GM23338 (cell line): ENCODE measurements at places on chromosomes 11 and 22. TPM values are rescaled to one million over a fixed set of nuclear protein-coding genes. Genes with fewer than 3 reads are reported as not detected.

DNA sequence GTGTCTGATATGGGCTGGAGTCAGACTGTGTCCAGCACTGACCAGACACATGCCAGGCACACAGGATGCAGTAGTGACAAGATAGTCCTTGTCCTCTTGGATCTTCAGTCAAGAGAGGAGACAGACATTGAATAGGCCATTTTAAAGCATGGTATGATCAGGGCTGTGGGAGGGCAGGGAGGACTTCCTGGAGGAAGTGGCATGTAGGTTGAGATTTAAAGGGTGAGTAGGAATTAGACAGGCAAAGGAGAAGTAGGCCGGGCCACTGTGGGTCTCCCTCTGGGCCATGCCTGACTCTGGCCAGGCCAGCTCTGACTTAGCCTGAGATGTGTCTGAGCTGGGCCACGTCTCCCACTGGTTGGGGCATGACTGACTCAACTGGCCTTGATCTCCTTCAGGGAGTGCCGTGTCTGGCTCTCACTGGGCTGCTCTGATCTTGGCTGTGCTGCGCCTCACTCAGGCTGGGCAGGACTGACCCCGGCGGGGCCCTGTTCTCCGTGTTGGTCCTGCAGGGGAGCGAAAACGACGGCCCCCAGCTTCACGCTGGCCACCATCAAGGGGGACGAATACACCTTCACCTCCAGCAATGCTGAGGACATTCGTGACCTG lies 71.2 kb downstream of the MYO7A start:
- no peak overlapping the region for H3K4me3 ChIP-seq
- no peaks in the 10 kb centered on the region for H3K4me1 ChIP-seq
- H3K36me3 ChIP-seq, result no peaks in the 10 kb centered on the region
- no peak overlapping the region for H3K27ac ChIP-seq

- no peak overlapping the region for H3K27ac ChIP-seq
- H3K27me3 ChIP-seq, result no peaks in the 10 kb centered on the region
- no peaks in the 10 kb centered on the region for H3K36me3 ChIP-seq
- no peak overlapping the region for H3K4me3 ChIP-seq
- DNase-seq, result no peak
- H3K4me1 ChIP-seq, result peaks cover 3% of the 10 kb centered on the region; the same call in 1 of the 2 replicates
These were observed 38.6 kb upstream of the CARS1 start for GRCh38 chr11:3095712-3096361.

DNA sequence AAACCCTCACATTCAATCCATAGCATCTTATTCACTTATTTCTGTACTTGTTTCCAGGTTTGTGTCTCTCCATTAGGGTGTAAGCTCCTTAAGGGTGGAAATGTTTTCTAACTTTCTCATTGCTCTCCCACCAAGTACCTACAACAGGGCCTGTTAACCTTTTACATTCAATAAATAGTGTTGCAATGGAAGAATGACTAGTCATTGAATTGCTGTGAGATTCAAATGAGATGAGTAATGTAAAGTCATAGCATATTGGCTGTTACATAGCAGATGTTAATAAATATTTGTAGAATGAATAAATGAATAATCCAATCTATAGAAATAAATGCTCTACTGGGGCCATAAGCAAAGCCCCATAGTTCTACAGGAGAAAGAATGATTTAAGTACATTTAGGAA lies 75.4 kb upstream of the DDI1 start:
- H3K27ac ChIP-seq, result no peak overlapping the region
- H3K4me1 ChIP-seq, result no peaks in the 10 kb centered on the region
- no peaks in the 10 kb centered on the region for H3K36me3 ChIP-seq
- no peak for DNase-seq
- H3K27me3 ChIP-seq, result no peaks in the 10 kb centered on the region

DNA sequence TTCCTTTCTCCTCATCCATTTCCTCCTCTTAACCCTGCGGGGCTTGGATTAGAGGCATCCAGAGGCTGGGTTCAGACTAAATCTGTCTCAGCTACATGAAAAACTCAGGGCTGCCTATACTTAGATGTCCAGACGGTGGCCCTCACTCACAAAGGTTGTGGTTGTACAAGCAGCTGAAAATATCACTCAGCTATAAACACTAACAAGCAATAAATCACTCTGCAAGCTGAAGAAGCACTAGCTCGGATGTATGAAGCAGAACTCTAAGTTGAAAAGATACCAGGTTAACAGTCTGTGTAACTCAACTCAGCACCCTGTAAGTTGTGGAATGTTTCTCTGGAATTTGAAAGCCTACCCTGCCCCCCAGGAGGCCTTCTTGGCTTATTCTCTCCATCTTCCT lies 82.9 kb downstream of the EXT2 start:
- peak; percentile 61 for DNase-seq
- H3K4me1 ChIP-seq, result peaks cover 14% of the 10 kb centered on the region
- H3K27ac ChIP-seq, result no peak overlapping the region
- H3K36me3 ChIP-seq, result no peaks in the 10 kb centered on the region
- no peak overlapping the region for H3K4me3 ChIP-seq

GRCh38 chr22:36075230-36075629 lies 46.6 kb upstream of the RBFOX2 start:
- DNase-seq, result no peak
- H3K4me3 ChIP-seq, result no peak overlapping the region
- no peak overlapping the region for H3K27ac ChIP-seq
- H3K27me3 ChIP-seq, result no peaks in the 10 kb centered on the region
- H3K36me3 ChIP-seq, result no peaks in the 10 kb centered on the region
- H3K4me1 ChIP-seq, result no peaks in the 10 kb centered on the region

DNA sequence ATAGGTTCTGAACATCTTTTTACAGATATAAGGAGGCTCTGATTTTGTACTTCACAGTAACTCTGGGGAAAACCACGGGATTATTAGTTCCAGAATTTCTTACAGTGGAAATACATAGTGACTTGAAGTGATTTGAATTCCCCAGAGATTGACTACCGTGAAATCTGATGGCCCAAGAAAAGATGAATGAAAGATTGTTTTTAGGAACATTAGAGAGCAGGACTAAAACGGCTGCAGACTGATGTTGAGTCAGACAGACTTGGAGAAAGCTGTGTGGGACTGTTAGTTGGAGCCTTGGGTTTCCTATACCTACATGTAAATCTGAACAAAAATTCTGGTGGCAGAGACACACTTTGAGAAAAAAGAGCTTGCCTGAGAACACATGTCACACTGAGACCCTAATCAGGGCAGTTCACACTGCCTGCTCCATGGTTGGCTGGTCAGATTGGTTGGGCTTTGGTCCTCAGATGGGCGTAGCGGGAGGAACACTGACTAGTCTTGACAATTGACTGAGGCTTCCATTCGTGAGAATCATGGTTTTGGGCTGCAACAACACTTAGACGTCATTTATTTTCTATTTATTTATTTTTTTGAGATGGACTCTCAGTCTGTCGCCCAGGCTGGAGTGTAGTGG lies 6.8 kb downstream of the PPP6R3 start:
- no peak overlapping the region for H3K4me3 ChIP-seq
- no peak for DNase-seq
- no peaks in the 10 kb centered on the region for H3K27me3 ChIP-seq
- H3K4me1 ChIP-seq, result peaks cover 56% of the 10 kb centered on the region

DNA sequence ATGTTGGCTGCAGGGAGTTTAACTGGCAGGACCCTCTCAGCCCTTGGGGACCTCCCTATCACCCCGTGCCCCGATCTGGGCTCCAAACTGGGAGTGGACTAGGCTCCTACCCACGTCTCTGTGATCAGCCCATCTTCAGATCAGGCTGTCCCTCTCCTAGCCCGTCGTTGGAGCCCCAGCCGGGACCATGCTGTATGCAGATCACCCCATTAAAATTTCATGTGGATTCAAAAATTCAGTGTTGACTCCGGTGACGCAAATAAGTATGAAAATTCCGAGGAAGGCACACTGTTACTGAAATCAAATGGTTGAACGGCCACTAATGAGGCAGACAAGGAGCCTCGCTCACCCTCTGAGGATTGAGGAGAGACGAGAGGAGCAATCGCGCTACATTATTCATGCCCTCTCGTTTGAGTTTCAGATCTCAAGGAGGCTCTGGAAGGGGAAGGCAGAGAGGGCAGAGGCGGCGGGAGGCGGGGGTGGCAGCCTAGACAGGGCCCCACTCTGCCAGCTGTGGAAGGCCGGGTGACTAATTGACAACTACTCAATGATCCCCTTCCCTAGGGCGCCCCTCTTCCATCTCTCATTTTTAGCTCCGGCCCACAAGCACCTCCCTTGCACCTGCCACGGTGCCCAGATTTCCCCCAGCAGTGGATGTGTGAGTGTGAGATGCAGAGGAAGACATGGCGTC lies 255.4 kb downstream of the MIAT start:
- no peak for DNase-seq

DNA sequence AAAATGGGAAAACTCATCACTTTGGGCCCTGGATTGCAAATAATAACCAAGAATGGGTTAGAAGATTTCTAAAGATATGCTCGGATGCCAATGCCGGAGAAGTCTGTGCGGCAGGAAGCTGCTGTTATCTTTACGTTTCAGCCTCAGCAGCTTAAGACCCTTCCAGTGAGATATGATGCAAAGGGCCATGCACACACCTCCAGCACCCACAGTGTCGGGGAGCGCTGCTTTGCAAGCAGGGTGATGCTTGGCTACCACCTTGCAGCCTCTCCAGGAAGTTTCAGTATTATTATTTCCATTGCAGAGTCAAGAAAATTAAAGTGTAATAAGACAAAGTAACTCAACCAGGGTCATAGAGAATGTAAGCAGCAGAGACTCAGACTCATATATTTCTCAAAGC lies 37.3 kb downstream of the LARGE1 start:
- peaks cover 67% of the 10 kb centered on the region for H3K4me1 ChIP-seq
- H3K27me3 ChIP-seq, result no peaks in the 10 kb centered on the region
- no peak for DNase-seq
- peak overlapping the region; percentile 76 for H3K27ac ChIP-seq

DNA sequence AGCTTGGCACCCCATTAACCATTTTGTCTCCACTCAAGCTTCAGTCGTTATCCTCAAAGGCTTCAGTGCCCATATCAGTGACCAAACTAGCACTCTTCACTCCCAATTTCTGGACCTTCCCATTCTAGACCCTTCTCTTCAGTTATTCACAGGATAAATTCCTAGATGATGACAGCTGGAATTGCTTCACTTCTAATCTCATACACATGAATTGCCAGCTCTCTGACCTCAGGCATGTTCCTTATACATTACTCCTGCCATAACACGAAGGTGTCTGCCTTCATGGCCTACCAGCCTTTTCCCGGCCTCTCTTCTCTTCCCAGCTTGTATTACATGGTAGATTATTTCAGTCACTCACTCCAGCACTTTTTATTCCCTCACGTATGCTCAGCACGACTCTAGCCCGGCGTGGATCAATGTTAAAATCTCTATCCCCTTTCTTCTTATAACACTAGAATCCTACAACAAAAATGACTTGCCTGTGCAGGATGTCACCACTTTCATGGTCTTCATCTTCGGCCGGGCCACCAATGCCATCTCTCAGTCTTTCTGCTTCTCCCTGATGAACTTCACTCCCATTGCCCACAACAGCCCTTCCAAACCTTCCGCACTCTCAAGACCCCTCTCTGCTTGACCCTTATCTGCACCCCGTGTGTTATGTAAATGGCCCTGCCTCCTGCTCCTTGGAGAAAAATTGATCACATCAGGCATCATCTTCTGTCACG lies 36.9 kb downstream of the EIF3F start:
- peaks cover 33% of the 10 kb centered on the region for H3K27me3 ChIP-seq
- H3K4me1 ChIP-seq, result peaks cover 7% of the 10 kb centered on the region
- DNase-seq, result no peak
- H3K36me3 ChIP-seq, result no peaks in the 10 kb centered on the region
- no peak overlapping the region for H3K4me3 ChIP-seq
- no peak overlapping the region for H3K27ac ChIP-seq

DNA sequence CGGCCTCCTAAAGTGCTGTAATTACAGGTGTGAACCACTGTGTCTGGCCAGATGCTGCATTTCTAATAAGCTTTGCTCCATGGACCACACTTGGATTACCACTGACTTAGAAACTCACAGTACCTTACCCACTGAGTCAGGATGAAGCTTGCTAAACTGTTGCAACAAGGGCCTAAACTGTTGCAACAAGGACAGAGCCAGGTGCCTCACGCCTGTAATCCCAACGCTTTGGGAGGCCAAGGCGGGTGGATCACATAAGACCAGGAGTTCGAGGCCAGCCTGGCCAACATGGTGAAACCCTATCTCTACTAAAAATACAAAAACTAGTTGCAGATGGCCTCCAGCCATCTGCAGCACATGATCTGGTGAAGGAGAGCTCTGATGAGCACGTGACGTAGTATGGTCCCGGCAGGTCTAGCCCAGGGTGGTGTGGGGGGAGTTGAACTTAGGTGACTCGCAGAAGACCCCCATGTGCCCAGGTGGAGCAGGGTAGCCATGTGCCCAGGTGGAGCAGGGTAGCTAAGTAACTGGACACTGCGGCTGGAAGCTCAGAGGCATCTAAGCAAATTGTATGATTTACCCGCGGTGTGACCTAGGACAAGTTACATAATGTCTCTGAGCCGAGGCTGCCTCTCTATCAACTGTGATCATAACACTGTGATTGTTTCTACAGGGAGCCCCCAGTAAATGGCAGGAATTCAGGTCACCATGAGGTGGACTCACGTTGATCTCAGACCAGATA lies 8.4 kb downstream of the SLC25A45 start:
- no peak overlapping the region for H3K27ac ChIP-seq
- no peak for DNase-seq
- H3K4me1 ChIP-seq, result no peaks in the 10 kb centered on the region
- H3K27me3 ChIP-seq, result no peaks in the 10 kb centered on the region

- peaks cover 18% of the 10 kb centered on the region; the same call in 1 of the 2 replicates for H3K4me1 ChIP-seq
- H3K4me3 ChIP-seq, result peak overlapping the region; percentile 66
- peaks cover 44% of the 10 kb centered on the region for H3K27me3 ChIP-seq
- H3K36me3 ChIP-seq, result no peaks in the 10 kb centered on the region
These were observed 1.5 kb downstream of the ADAMTS8 start for GRCh38 chr11:130426837-130427341.

GRCh38 chr11:44944181-44944852 lies 6.4 kb downstream of the TP53I11 start:
- H3K4me1 ChIP-seq, result peaks cover 40% of the 10 kb centered on the region
- no peaks in the 10 kb centered on the region for H3K36me3 ChIP-seq
- no peak for DNase-seq
- no peak overlapping the region for H3K4me3 ChIP-seq

DNA sequence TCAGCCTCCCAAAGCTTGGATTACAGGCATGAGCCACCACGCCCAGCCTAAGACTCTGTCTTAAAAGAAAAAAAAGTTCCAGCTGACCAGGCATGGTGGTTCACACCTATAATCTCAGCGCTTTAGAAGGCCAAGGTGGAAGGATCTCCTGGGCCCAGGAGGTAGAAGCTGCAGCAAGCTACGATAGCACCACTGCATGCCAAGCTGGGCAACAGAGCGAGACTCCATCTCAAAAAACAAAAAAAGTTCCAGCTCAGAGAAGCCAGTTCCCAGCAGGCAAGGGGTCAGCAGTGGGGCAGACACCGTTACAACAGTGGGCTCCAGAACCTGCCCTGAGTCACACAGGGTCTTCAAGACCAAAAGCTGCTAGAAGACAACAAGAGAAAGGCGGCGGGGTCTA lies 3.3 kb downstream of the TMEM184B start:
- H3K27ac ChIP-seq, result no peak overlapping the region
- peaks cover 9% of the 10 kb centered on the region; the same call in 1 of the 2 replicates for H3K27me3 ChIP-seq
- no peaks in the 10 kb centered on the region for H3K36me3 ChIP-seq
- no peak overlapping the region for H3K4me3 ChIP-seq
- no peak for DNase-seq
- H3K4me1 ChIP-seq, result peaks cover 29% of the 10 kb centered on the region

- 0 out of 2 replicates have a peak, but pooled peaks cover 5% of the 10 kb centered on the region for H3K4me1 ChIP-seq
- no peaks in the 10 kb centered on the region for H3K36me3 ChIP-seq
- H3K27ac ChIP-seq, result no peak overlapping the region
- no peak for DNase-seq
These were observed 326.9 kb downstream of the CTTN start for GRCh38 chr11:70725278-70725677.

APOBEC3B gene
- total RNA-seq, result 5.9 and 7.0 TPM in 2 replicates

HIPK3 gene
- total RNA-seq, result 20.5 and 29.8 TPM in 2 replicates

MAP6 gene
- 0.50 and 1.2 TPM in 2 replicates for total RNA-seq

NXPE2 gene
- total RNA-seq, result 0.10 and 0.12 TPM in 2 replicates

TSPAN32 gene
- not detected in 2 replicates for total RNA-seq

AQP11 gene
- total RNA-seq, result 1.7 and 1.8 TPM in 2 replicates

EMID1 gene
- 13.2 and 13.4 TPM in 2 replicates for total RNA-seq

OR4D9 gene
- not detected in 2 replicates for total RNA-seq
